Stimulated activated naive CD8-positive, alpha-beta T cell treated with anti-CD3 and anti-CD28 coated beads, Interleukin-15, amount 100 ng/mL, for 72 hours (primary cell): ENCODE measurements at places on chromosomes 5 and 9.

DNA sequence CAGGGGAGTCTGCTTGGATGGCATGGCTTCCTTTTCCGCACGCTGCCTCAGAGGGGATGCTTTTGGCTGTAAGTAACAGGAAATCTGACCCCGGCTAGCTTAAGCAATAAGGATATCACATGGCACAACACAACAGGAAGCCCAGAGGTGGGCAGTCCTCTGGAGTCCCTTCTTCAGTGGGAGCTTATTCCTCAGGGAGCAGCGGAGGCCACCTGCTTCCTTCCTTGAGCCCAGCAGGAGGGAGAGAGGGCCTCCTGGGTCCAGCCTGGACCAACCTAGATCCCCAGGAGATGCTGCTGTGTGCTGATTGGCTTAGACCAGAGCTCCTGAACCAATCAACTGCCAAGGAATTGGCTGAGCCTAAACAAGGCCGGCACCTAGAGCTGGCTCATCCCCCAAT, 66.3 kb downstream of the C9orf50 start:
- DNase-seq = no peak

DNA sequence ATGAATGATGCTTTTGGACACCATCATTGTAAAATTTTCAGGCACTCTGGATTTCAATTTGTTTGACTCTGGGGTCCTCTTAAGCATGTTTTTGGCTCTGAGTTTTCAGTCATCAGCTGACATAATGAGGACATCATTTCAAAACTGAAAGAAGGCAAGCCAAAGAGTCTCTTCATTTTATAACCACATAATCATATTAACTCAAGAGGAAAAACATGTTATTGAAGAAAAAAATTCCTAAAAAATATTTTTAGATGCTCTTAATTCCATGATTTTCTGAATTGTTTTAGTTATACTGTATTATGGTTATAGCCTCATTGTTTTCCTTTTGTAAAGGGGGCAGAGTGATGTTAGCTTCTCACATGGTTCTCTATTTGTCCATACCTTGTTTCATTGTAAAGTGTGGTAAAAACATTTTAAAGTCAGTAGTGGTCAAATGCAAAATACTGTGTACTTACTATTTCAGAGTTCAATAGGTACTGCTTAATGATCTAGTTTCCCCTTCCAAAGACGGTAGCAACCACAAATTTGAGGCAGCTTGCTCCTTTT, 472.1 kb downstream of the DMRT2 start:
- no peak for DNase-seq

DNA sequence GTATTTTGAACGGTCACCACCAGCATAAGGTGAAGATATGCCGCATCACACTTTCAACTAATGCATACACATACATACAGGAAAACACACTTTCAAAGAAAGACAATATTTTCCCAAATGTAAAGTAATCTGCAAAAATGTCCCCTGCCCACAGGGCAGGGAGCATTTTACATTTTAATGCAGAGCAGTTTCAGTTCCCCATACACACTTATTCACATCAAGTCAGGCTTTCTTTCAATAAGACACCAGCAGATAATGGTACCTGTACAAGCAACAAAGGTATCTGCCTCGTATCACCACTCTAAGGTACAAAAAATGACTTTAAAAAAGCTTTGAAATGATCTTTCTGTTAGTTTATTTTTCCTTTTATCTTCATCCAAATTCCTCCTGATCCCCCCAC, 247.1 kb upstream of the CCNG1 start:
- DNase-seq = no peak

- peak; percentile 40 for DNase-seq
Measured at GRCh38 chr9:128927731-128928411, 7.1 kb downstream of the PHYHD1 start.

DNA sequence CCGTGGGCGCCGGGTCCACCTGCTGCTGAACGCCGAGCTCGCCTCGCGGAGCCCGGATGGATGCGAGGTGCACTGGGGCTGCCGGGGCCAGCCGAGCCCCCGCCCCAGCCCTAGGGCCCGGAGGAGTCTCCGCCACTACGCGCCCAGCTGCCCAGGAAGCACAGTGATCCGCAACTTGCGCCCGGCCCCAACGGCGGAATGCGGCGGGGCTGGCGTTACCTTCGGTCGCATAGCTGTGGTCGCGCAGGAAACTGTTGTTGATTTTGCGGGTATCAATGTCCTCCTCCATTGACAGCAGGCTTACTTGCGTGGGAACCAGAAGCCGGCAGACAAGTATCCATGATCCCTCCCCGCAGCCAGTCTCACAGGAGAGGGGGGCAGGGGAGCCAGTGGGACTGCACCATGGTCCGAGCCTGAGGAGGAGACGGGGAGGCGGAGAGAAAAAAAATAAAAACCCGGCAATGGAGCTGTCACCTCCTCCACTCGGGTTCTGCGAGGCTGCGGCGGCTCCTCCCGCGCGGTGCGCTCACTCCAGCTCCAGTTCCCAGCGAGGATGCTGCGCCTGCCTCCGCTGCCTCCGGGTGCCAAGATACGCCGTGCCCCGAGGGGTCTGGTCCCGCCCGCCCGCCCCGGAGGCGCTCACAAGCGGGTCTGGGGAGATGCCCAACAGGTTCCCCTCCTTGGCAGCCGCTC, 628 bp downstream of the PPP2R2B start:
- peak; percentile 33 for DNase-seq

GRCh38 chr5:44266882-44267576, 122.2 kb downstream of the FGF10 start:
- no peak for DNase-seq

DNA sequence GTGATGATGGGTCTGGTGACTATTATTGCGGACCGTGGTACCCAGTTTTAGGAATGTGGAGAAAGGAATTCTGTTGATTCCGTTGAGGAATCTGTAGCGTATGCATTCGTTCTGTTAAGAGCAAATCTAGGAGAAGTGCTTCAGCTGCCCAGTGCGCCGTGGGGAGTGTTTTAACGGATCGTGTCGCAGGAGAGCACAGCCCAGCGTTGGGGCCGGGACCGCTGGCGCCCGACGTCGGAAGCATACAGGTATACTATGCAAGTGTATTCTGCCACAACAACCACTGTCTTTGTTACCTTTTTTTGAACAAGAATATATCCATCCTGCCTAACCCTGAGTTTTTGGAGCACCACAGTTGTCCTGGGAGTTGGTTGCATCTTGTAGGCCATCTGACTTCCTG, 42.7 kb downstream of the TENT4A start:
- DNase-seq = no peak

DNA sequence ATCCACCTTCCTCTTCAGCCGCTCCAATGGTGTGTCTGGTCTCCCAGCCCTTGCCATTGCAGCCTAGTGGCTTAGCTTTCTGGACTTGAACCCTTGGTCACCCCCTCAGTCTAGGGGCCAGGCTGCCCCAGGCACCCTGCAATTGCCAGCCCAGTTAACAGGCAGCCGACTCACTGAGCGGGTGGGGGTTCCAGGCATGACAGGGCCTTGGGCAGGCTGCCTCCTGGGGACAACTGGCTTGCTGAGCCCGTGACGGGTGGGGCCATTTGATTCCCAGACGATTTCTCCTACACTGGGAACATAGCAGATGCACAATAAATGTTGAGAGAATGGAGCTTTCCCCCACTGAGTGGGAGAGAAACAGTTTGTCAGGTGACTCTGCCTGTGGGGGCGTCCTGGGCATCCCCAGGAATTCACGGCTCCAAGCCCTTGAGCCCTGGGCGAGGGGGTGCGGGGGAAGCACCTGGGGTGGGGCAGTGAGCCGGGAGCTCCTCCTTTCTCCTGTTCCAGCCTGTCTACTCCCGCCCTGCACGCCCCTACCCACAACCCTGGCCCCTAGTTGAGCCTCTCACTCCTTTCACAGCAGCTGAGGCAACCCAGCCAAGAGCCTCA, 12.6 kb upstream of the AQP7 start:
- no peak for DNase-seq

DNA sequence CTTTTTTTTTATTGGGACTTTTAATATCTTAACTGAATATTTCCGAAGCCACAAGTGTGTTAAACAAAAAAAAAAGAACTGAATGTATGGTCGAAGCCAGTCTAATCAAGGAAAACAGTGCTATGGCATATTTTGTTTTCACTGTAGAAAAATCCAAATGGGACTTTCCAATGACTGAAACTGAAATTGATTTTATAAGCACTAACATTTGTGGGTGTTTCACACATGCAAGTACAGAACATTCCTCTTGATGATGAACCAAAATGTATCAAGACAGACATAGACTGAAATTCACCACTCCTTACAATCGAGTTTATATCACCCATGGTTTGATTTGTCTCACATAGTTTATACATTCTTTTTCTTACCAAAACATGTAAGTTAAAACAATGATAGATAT, 1026.8 kb downstream of the CDH18 start:
- no peak for DNase-seq

DNA sequence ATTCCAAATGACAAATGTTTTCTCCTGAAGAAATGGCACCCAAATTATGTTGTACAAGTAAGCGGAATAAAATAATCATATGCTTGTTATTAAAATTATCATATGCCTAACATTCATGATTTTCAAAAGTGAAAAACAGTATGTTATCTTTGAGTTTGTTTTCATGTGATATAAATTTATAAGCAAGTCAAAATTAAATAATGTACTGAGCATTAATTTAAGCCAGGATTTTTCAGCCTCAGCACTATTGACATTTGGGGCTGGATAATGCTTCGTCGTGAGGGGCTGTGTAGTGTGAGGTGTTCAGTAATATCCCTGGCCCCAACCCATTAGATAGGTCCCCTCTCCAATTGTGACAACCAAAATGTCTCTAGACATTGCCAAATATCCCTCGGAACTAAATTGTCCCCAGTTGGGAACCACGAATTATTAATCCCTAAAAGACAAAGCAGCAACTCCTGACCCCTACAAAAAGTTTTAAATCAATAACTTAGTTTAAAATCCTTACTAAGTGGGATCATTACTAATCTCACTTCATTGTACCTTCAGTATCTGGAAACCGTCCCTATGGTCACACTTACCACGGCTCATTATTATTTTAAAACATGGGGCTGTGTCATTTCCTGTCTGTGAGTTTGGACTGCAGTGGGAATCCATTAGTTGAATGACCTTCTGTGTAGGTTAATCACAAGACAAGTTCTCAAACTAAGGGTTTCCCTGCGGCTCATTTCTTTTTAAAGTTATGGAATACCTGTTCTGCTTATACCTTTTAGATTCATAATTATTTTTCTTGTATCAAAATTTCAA, 1.3 kb upstream of the NNT start:
- DNase-seq = no peak
